ENCODE measurements at places on chromosomes 3 and 15.

DNA sequence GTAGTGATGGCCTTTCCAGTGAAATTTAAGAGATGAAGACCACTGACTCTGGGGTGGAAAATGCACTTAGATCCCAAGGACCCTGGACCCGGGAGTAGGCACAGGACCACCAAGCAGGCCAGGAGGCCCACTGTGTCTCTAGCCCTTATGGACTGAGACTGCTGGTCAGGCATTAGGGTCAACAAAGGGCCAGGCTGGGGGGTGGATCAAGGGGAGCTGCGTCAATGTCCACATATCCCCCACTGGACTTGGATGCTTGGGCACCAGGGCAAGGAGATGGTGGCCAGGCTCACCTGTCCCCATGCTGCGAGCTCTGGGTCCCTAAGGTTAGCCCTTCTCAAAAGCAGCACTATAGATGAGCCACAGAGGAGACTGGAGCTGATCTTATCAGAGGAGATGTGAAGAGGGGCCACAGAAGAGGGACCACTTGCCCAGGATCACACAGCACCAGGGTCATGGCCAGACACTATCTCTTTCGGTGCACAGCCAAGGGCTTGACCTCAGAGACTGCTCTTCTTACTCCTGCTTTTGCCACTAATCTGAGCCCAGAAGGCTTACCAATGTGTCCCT is 14.7 kb downstream of the RAB6B start:
- DNase-seq: no peak

DNA sequence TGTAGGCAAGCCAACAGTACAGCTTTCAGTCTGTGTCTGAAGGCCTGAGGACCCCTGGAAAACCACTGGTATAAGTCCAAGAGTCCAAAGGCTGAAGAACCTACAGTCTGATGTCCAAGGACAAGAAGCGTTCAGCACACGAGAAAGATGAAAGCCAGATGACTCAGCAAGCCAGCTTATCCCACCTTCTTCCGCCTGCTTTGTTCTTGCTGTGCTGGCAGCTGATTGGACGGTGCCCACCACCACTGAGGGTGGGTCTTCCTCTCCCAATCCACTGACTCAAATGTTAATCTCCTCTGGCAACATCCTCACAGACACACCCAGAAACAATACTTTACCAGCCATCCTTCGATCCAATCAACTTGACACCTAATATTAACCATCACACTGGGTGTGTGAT is 59.0 kb upstream of the PDZRN3 start:
- no peak for DNase-seq

- no peak for DNase-seq
Measured at GRCh38 chr3:128603811-128604775, 46.5 kb downstream of the RPN1 start.

GRCh38 chr3:10459954-10460754 is 45.2 kb downstream of the ATP2B2 start:
- DNase-seq: peak; percentile 82

DNA sequence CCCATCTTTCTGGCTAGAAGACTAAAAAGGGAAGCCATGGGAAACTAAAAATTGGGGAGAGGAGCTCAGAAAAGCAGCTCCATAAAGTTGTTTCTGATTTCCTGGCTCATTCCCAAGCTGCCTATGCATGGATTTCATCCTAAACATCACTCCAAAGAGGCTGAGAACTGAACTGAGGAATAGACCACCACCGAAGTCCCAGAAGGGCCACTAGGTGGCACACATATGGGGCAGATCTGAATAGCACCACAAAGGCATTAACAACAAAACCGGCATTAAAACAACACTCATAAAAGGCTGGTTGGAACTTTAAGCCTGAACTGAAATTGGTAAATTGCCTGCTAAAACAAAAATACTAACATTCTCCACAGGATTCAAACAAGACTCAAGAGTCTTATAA is 106.3 kb downstream of the PLD1 start:
- no peak for DNase-seq

DNA sequence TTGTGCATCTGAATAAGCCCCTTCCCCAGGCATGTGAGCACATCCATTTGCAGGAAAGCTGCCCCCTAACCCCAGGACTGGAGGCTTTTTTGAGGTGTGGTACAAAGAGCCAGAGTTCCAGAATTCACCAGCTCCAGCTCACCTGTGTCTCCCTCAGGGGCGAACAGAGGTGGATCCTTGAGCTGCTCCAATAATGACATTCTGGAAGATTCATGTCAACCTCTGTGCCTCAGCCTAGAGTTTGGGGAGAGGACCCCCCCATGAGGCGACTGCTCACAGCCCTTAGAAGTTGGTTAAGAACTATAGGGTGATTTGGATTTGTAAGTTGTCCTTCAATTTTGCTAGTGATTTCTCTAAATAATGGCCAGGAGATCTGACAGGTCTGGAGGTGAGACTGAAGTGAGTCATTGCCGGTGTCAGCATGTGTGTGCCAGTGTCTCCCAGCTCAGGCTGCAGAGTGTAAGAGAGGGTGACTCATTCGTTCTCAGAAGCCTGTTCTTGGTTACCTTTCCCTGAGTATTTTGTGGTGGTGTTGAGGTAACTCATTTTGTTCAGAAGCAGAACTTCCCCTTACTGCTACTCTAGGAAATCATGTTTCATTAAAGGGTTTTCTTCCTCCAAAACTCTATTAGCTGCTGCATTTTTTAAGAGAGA is 136.9 kb upstream of the TOPAZ1 start:
- no peak for DNase-seq

DNA sequence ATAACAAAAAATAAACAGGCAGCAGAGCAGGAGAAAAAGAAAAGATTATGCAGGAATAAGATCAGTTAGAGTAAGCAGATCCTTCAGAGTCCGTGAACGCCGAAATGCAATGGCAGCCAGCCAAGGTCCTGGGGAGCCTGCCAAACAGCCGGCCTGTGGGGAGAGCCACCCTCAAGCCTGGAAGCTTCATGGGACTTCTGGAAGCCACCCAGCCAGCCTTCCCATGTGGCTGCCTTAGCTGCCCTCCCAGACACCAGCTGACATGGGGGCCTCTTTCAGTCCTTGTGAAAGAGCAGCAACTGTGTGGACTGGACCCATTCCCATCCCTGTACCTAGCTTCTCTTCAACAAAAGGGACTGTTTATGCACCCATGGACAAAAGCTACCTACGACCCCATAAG is 64.9 kb upstream of the RAD18 start:
- DNase-seq: no peak

DNA sequence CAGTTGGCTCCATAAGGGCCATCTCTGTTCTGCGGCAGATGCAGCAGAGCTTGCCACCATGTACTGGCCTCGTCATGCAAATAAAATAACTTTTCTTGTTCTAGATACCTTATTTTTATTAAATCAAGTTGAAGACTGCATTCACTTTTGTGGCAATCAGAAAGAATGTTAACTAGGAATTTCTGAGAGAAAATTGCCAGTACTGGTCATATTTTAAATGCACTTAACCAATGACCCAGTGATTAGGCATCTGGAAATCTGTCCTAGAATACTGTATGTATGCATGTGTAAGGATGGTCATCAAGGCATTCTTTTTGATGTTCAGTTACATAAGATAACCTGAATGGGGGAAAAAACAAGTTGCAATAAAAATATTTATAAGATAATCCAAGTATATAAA is 34.2 kb upstream of the CSPG5 start:
- no peak for DNase-seq

DNA sequence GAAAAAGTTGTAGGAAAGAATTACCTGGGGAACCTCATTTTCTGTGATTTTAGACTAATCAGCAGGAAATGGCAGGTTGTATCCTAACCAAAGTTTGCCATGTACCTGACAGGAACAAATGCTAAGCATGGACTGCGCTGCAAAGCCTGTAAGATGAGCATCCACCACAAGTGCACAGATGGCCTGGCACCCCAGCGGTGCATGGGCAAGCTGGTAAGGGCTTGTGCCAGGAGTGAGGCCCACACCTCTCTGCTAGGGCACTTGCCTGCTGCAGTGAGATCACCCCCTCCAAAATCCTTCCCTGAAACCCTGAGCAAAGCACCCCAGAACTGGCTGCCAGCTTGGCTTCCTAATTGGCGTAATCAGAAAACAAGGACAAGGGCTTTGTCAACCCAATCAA is 102.6 kb downstream of the STAC start:
- DNase-seq: no peak

DNA sequence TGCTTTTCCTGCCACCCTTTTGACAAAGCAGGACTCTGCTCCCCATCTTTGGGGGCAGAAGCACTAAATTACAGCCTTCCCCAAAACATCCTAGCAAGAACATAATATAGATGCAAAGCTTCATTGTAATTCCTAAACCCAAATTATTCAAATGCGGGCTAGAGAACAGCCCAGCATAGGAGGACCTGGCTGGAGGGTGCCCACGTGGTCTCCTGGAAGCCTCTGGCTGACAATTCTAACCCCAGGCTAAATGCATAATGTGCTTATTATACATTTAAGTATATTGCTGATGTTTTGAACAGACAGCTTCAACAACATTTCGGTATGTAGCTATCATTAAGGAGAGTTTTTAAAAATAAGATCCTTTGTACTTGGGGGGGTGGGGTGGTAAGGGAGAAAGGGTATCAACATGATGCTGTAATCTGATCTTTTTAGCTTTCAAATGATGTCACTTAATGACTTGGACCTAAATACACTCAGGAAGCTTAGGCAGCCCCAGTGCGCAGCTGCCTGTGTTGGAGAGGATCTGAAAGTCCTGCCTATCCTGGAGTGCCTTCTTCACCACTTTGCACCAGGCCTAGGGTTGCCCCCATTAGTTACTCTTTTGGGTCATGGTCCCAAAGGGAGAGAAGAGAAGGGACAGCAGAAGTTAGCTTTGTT is 57.2 kb upstream of the USP3 start:
- no peak for DNase-seq

GRCh38 chr3:113263778-113264177 is 52.4 kb downstream of the BOC start:
- no peak for DNase-seq

- no peak for DNase-seq
Measured at GRCh38 chr3:53938645-53939044, 47.0 kb upstream of the SELENOK start.

- DNase-seq: no peak
Measured at GRCh38 chr3:66898155-66898554, 100.0 kb upstream of the KBTBD8 start.

- DNase-seq: no peak
Measured at GRCh38 chr15:45417303-45417950, 39.1 kb upstream of the GATM start.

- DNase-seq: no peak
Measured at GRCh38 chr3:160725338-160725737, 30.7 kb upstream of the PPM1L start.

GRCh38 chr15:29618586-29618985 is 203.7 kb downstream of the TJP1 start:
- no peak for DNase-seq

GRCh38 chr3:131795390-131796090 is 239.3 kb downstream of the CPNE4 start:
- DNase-seq: no peak

GRCh38 chr3:143433787-143434378 is 314.3 kb downstream of the CHST2 start:
- DNase-seq: peak; percentile 58

- DNase-seq: no peak
Measured at GRCh38 chr3:171145798-171146197, 119.3 kb upstream of the SLC2A2 start.

GRCh38 chr3:114356066-114356465 is 62.2 kb downstream of the TIGIT start:
- DNase-seq: no peak

GRCh38 chr3:107699682-107700081 is 176.9 kb downstream of the BBX start:
- no peak for DNase-seq

DNA sequence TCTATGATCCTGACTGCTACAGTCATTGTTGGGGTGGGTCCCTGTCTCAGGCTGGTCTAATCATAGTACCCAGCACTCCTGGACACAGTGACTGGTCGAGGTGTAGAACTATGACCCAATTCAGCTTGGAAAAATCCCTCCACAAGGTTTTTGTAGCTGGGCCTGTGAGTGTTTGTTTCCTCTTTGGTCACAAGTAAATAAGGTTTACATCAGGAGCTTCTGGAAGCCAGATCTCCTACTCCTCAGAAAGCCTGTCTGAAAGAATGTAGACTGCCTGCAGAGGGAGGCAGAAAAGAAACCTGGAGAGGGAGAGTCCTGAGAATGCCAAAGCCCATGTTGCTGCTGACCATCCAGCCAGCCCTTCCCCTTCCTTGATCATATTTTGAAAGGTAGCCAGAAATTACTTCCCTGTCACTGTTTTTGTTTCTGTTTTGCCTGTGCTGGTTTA is 123.2 kb downstream of the RAP2B start:
- DNase-seq: no peak

Data from H1 (cell line).